ENCODE measurements at places on chromosomes 5 and 9.

- no peak for DNase-seq
Observed at GRCh38 chr5:133260715-133261114, 208.9 kb downstream of the HSPA4 start.

DNA sequence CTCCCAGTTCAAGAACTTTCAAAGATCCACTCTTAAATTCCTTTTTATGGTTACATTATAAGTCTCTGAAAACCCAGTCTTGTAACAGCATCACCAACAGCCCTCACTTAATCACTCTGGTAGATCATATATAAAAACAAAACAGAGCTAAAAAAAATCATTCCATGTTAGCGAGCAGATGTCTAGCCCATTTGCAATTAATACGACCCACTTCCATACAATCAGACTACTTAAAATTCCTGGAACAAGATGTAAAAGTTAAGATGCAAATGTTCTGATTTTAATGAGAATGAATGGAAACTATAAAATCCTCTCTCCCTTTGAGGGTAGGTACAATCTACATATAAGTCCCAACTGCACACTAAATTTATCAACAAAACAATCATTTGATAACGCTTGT, 167.0 kb downstream of the MED27 start:
- DNase-seq: no peak

DNA sequence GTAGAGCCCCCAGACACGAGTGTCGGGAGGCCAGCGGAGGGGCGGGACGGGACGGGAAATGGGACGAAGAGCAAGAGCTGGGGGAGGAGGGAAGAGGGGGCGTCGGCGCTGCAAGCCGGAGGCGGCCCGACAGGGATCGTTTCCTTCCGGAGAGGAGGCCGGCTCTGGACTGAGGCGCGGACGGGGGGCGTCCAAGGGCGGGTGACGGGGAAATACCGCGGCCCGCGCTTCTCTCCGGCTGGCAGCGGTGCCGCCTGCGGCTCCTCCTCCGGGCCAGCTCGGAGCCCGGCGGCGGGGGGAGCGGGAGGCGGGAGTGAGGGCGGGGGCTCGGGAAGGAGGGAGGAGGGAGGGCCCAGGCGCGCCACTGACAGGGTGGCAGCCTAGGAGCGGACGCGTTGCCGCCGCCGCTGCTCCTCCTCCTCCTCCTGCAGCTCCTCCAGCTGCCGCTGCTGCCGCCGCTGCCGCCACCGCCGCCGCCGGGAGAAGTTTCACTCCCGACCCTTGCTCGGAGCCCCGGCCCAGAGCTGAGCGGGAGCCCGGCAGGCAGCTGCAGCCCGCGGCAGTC, at the start of gene CHSY3:
TSS of gene CHSY3 (plus strand) at position 364 of the 565 bp plus-strand sequence.
- no peak for DNase-seq

DNA sequence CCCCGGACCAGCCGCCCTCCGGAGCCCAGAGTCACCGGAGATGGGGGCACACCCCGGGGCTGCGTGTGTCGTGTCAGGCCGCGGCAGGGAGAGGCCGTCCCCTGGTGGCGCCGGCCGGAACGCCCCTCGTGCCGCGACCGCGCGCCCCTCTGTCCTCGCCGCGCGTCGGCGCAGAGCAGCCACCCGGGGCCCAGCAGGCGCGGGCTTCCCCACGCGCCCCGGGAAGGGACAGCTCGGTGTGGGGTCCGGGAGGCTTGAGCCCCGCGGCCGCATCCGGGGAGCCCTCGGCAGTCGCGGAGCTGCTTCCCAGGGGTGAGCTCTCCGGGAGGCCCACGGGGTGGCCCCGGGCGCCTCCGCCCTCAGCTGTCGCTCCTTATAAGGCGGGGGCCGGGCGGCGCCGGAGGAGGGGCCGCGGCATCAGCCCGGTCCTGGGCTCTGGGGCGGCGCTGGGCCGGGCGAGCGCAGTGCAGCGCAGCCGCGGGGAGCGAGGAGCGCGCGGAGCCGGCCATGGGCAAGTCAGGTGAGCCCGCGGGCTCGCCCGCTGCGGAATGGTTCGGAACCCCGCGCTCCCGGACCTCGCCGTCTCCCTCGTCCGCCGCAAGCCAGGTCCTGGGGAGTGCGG, at the start of gene GLIPR2:
TSS of gene GLIPR2 (plus strand) at position 462 of the 622 bp plus-strand sequence. CDS start at position 508, 46 bp downstream.
- DNase-seq: no peak

GRCh38 chr5:131277875-131278740, 14.3 kb downstream of the CDC42SE2 start:
- DNase-seq: no peak

- no peak for DNase-seq
Observed at GRCh38 chr9:92561374-92562330, 25.9 kb upstream of the ECM2 start.

DNA sequence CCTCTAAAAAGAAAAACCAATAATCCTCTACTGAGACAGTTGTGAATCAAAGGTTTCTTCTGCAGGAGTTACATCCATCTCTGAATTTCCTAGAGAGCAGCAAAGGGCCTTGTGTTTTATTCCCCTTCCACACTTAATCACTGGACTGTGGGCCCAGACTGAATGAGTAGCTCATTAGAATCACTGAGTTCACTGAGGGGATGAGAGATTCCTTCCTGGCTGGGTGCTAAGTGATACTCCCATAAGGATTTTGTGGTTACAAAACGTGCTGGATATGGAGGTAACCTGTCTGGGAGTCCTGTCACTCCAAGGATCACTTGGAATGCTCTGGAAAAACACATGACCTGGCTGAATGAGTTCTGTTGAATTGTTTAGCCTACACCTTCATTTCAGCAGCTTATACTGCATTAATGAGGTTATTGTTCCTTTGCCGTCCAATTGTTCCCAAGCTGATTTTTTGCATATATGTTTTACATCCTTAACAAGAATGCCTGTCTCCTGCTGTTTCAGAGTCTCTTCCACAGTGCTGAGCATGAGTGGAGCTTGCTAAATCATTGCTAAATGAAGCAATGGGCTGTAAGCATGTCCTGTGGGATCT, 82.9 kb downstream of the MEF2C start:
- DNase-seq: no peak

DNA sequence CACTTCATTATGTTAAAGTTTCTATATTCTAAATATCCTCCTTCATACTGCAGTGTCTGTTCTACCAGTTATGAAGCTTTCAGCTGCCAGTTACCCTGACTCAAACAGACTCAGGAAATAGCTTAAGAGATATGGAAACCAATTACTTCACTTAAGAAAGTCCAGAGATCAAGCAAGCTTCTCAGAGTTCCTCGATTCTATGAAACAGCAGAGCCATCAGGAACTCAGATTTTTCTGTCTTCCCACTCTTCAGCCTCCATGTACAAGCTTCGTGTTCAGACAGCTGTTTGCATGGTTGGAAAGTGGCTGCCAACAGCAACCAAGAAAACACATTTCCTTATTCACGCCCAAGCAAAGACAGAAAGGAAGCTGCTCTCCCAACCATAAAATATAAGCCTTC, 216.1 kb downstream of the ACTL7B start:
- no peak for DNase-seq

GRCh38 chr5:157983906-157984551, 125.1 kb upstream of the CLINT1 start:
- no peak for DNase-seq

DNA sequence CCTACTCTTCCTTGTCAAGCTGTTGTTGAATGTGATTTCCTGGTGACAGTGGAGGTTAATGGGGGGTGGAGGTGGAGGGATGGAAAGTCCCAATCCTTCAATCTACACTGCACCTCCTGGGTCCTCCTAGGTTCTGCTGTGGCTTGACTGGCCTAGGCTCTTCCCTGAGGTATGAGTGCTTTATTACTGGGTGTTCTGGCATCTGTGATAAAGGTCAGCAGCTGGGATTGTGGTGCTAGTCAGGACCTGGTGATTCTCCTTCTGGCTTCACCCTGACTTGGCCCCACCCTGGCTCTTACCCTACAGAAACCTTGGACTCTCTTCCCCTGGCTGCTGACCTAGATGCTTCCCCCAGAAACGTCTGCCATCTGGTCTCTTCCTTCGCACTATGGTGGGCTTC, 194.3 kb downstream of the ARHGEF28 start:
- no peak for DNase-seq

GRCh38 chr9:114364134-114365041, 23.4 kb downstream of the AKNA start:
- no peak for DNase-seq

DNA sequence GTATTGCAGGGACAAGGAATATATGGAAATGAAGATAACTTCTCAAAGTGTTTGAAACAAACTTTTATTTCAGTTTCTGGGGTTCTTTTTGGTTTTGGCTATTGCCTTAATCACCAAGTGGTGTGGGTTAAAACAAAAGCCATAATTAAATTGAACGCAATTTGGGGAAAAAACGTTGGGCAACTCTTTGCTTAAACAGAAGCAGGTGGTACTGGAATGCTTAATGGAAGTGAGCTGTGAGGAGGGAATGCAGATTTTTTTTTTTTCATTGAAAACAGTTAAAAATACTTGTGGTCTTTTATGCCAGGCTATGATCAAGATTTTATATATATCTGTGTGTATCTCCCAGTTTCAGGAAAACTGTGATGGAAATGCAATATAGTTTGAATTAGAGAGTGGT, 195.7 kb upstream of the TUT7 start:
- DNase-seq: no peak

- DNase-seq: no peak
Observed at GRCh38 chr5:168219515-168220410, 71.7 kb upstream of the WWC1 start.

- no peak for DNase-seq
Observed at GRCh38 chr9:132638240-132638639, 31.5 kb downstream of the DDX31 start.

DNA sequence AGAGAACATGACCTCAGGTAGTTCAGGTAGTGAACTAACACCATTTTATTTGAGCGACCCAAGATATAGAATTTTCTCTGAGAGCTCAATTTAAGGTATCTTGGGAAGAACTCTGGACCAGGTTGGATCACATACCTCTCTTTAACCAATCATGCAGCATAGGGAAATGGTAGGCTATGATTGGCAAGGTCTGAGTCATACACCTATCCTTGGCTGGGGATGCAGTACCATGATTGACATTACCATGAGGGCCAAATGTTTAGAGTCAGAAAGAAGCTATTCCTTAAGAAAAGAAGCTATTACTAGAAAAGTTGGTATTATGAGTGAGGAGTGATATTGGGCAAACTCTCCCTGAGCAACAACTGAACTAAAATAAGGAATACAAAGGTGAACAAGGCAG, 258.7 kb downstream of the KCTD16 start:
- DNase-seq: no peak

DNA sequence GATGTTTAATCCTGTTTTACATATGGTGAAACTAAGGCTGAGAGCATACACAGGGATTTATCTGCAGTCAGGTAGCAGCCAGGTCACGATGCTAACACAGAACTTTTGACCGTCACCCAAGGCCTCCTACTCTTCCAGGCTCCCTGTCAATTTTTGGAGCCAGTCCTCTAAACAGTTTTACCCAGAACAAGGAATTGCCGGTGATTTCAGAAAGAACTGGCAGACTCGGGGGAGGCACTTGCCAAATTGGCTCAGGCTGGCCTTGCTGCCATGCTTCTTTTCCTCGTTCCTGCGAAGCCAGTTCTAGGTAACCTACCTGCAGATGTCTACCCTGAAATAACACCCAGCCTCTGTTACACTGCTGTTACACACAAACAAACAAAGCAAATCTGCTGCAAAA, 21.2 kb downstream of the GRIA1 start:
- DNase-seq: no peak

DNA sequence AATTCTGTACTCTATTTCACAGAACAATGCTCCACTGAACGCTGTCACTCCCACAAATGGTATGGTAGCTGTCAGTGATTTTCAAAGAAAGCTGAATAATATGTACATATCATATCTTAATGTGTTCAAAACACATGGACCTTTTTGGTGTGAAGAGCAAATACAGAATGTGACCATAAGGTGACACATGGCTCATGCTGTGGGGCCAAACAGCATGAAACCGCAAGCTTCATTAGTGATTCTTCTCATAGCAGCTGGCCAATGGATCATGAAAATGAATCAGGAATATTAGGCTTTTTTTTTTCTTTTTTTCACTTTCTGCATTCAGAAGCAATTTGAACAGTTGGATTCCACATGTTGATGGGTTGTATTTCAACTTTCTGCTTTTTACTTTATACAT, 54.9 kb upstream of the CDH9 start:
- DNase-seq: no peak

- DNase-seq: no peak
Observed at GRCh38 chr9:110700953-110701352, 32.4 kb downstream of the MUSK start.

DNA sequence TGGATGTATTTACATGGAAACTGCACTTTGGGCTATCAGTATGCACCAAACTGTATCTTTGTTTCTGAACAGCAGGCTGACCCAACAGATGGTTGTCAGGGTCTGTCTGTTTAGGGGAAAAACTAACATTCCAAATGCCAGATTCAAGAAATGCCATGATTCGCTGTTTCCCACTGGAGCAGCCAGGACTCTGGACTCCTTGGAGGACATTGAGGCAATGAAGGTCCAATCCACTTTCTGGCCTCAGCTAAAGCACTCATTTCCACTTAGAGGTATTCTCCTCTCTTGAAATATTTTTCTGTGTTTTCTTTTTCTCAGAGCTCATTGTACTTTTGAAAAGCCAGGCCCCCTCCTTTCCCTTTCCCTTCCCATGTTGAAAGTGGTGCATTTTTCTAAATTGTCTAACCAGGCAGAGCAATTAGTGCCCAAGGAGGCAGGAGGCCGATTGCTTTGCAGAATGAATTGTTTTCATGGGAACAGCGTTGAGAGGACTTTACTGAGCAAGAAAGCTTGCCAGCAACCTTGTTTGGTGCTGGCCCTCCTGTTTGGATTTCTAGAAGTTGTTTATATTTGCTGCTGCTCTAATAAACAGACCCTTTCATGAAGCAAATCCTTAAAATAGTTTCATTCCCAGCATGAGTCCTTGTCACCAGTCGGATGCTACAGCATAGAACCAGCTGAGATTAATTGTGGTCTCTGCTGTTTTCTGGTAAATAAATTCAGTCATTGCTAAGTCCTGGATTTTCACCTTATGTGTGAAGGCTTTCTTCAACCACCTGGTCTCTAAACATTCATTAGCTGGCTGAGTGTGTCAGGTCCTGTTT, 132.8 kb upstream of the TAF11L2 start:
- no peak for DNase-seq

- DNase-seq: no peak
Observed at GRCh38 chr5:96703384-96703920, 41.3 kb downstream of the CAST start.

GRCh38 chr9:74122661-74123060, 374.5 kb upstream of the RORB start:
- DNase-seq: no peak

DNA sequence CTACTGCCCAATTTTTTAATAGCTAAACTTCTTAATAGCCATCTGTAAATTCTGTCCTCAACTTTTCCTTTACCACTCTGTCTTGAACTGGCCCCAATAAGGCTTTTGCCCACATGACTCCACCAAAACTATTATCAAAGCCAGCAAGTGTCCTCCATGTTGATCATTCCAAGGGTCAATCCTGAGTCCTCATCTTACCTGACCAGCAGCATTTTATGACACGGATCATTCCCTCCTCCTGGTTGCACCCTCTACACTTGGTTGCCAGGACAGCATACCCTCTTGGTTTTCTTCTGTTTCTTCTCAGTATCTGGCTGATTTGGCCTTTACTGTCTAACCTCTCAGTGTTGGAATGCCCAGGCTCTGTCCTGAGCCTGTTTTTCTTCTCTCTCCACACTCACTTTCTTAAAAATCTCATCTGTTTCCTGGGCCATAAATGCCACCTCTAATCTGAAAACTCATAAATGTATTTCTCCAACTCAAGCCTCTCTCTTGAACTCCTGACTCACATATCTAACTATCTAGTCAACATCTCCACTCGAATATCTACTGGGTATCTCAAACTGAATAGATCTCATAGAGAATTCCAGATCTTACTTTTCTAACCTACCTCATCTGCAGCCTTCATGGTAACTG, 40.0 kb upstream of the CDC42SE2 start:
- no peak for DNase-seq

- DNase-seq: no peak
Observed at GRCh38 chr5:142853682-142854081, 83.5 kb downstream of the ARHGAP26 start.

Measured in stimulated activated CD8-positive, alpha-beta memory T cell treated with anti-CD3 and anti-CD28 coated beads, Interleukin-4, amount 100 ng/mL, for 4 hours (primary cell).